ENCODE measurements at places on chromosomes 2 and 18.

DNA sequence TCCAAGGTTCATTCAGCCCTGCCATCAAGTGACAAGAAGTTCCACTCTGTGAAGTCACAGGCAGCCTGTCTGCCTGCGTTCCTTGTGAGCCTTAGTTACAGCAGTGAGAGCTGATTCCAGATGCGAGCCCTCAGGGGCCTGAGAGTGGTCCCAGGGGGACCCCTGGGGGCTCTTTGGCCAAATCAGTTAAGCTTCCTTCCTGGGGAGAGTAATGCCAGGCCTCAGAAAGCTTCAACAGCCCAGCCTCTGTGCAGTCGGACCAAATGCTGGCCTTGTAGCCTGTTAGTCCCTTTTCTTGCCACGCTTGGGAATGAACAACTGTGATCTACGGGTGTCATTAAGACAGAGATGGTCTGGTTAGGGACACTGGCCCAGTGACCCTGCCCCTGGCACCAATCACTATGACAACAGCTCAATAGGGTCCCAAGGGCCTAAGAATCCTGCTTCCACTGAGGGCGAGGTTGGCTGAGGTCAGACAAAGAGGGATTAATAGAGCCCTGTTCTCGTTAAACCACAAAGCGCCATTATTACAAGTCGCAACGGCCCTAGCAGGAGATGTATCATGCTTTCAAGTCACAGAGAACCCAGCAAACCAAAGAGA, 50.9 kb downstream of the HS1BP3 start:
- DNase-seq, result no peak

GRCh38 chr2:181252262-181253148, 204.7 kb upstream of the ITGA4 start:
- no peak for DNase-seq

GRCh38 chr2:47129191-47129706, 25.9 kb downstream of the STPG4 start:
- no peak for DNase-seq

- DNase-seq, result no peak
Observed at GRCh38 chr2:232465061-232465460, 9.1 kb downstream of the ALPI start.

DNA sequence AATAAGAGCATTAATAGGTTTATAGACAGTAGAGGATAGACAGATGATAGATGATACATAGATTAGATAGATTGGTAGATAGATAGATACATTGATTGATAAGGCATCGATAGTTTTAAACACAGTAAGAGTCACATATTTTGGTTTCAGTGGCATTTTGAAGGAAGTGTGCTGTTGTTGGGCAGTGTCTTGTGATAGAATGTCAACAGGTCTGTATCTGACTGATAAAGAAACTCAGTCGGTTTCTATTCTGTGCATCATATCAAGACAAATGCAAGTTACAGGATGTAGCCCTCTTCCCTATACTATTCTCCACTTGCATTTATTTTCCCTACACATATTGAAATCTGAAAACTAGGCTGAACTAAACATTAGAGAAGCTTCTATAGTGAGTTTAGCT, 1229.0 kb upstream of the ZEB2 start:
- no peak for DNase-seq

- DNase-seq, result no peak
Observed at GRCh38 chr2:96622544-96622943, 15.6 kb downstream of the KANSL3 start.

DNA sequence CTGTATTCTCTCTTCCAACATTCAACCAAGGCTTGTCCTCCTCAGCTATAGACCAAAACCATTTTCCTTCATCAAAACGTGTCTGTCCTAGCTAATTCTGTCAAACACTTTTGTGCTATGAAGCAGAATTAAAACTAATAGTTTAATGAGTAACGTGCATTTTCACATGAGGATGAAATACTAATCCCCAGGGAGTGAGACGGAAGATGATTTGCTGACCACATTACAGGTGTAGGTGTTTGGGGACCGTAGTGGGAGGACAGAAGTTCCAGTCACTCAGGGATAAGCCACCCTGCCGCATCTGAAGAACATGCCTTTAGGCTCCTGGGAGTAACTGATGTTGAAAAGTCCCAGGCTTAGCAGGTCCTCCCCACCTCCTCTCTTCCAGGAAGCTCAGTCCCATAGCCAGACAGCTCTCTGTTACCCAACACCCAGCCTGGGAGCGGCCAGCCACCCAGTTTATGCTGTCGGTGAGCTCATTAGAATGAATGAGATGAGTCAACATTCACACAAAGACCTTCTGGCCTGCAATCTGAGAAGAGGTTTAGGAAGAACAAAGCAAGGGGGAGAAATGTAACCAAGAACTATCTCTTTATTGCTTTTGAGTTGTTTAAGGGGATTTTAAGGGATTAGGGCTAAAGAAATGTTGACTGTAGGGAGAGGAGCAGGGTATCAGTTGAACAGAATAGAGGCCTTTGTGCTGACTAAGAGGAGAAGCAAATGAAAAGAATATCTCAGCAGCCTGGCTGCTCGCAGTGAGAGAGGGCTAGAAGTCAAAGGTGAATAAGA, 122.5 kb downstream of the FOXI3 start:
- DNase-seq, result no peak

DNA sequence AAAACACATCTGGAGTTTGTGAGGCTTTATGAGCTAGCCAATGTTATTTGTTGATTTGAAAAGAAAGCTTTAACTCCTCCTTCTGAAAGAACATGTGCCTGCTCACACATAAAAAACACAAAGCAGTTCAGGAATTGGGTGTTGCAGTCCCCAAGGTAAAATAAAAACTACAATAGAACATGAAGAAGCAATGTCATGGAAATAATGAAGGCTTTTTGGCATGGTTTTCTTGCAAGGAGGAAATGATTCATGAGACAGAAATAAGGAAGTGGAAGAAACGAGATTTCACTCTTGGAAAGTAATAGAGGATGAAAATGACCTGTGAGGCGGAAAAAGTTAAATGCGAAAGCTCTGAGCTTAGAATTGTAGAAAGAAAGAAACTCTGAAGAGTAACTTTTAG, 81.1 kb downstream of the TRIB2 start:
- no peak for DNase-seq

- DNase-seq, result no peak
Observed at GRCh38 chr2:28280619-28281018, 112.0 kb upstream of the FOSL2 start.

GRCh38 chr2:134232461-134232860, 21.4 kb upstream of the MGAT5 start:
- DNase-seq, result no peak

GRCh38 chr2:54624591-54625071, 98.8 kb upstream of the EML6 start:
- DNase-seq, result no peak

DNA sequence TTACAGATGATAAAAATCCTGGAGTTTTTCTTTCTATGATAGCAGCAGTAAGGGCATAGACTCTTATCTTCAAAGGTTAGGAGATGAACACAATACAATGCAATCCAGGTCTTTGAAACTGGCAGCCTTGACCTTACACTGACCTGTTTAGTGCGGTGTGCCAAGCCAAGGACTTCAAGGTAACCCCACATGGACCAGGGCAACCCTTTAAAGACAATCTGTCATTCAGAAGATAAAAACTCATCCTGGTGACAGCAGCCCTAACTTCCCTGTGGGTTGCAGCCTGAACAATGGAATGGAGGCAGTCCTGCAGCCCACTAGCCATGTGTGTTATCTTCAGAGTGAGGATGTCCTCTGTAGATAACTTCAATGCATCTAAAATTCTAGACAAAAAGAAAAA, 78.1 kb downstream of the RTTN start:
- DNase-seq, result no peak

- no peak for DNase-seq
Observed at GRCh38 chr2:158755310-158756087, 39.6 kb upstream of the DAPL1 start.

All from GOT3 (cell line).